ENCODE measurements at places on chromosomes 3 and 15.

GRCh38 chr15:25663515-25663914 lies 199.6 kb downstream of the ATP10A start:
- DNase-seq = no peak

GRCh38 chr3:119562307-119562961 lies 3.0 kb upstream of the CD80 start:
- no peak for DNase-seq

DNA sequence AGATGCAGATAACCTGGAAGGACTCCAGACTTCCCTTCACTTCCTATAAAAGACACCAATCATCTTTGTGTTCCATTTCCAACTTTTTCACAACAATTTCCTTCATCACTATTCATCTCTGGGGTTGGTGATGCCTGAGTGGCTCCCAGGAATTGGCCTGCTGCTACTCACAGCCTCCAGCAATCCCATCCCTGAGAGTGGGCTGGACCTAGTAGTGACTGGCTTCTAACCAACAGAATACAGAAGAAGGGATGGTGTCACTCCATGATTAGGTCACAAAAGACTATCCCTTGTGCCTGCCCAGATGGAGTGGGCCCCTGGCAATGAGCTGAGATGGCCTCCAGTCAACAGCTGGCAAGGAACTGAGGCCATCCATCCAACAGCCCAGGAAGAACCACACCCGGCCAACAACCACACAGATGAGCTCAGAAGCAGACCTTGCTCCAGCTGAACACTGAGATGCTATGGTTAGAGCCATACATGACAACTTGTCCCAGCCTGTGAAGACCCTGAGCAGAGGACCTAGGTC lies 20.9 kb downstream of the OCA2 start:
- DNase-seq = no peak

- DNase-seq = no peak
Observed at GRCh38 chr3:80238152-80238551, 470.4 kb upstream of the ROBO1 start.

- no peak for DNase-seq
Observed at GRCh38 chr3:97823046-97824004, 1.5 kb downstream of the CRYBG3 start.

DNA sequence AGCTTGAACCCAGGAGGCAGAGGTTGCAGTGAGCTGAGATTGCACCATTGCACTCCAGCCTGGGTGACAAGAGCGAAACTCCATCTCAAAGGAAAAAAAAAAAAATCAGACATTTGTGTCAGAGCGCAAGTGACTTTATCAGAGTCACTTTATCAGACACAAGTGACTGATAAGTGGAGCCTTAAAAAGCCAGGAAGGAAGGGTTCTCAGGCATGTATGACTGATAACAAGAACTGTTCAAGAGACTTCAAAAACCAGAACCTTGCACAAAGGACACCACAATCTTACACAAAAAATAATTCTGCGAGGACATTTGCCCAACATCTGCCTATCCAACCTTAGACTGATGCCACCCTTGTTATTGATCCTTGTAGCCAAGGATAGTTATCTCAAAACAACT lies 13.3 kb upstream of the CFAP44 start:
- no peak for DNase-seq

DNA sequence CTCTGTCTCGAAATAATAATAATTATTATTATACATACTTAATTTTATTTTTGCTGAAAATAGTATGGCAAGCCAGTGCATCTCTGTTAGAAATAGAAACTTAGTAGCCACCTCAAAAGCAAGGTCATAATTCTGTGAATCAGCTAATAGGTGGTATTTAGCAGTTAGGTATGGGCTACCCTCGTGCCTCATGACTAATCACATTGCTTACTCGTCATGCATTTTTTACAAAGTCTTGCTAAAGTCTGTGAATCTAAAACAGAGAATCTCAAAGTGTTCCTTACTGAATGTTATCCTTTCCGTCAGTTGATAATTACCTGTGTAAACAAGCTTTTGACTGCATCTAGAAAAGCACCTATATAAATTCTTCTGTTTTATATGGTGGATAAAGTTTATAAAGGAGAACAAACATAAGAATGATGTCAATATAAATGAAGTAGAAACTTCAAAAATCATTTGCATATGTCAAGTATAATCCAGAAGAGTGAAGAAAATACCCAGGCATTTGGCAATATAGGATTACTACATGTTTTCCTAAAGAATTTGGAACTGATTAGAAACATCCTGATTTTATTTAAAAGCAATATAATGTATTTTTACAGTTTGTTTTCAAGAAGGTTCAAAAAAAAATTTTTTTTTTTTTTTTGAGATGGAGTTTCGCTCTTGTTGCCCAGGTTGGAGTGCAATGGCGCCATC lies 6.2 kb downstream of the PPARG start:
- no peak for DNase-seq

- no peak for DNase-seq
Observed at GRCh38 chr15:63703641-63704240, 106.6 kb downstream of the FBXL22 start.

- peak; percentile 80 for DNase-seq
Observed at GRCh38 chr15:48963524-48964113, at the start of gene SHC4. TSS of gene SHC4 (minus strand) at chr15:48963919. CDS start at chr15:48963015, 904 bp downstream.

DNA sequence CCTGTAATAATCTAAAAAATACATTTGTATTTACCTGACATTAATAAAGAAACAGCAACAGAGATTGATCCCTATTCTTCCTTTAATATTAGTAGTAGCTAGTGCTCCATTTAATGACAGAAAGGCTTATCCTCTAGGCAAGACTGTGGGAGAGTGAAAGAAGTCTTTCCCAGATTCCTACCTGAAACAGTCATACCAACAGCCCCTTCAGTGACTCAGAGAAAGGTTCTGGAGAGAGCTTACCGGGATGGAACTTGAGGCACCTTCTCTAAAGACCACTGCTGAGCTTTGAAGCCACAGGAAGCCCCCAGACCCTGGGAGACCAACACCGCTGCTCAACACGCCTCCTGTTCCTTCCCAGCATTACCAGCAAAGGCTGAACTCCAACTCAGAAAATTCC lies 66.9 kb upstream of the FGF12 start:
- no peak for DNase-seq

- no peak for DNase-seq
Observed at GRCh38 chr3:45092132-45093031, 53.8 kb downstream of the CDCP1 start.

- no peak for DNase-seq
Observed at GRCh38 chr3:114929971-114930732, 216.9 kb downstream of the ZBTB20 start.

- no peak for DNase-seq
Observed at GRCh38 chr15:76565366-76565765, 228.8 kb downstream of the ISL2 start.
